Inflammatory macrophage (primary cell): ENCODE measurements at places on chromosomes 2 and 18.

GRCh38 chr18:35289727-35290093 is 319 bp downstream of the ZSCAN30 start:
- DNase-seq = peak; percentile 1

DNA sequence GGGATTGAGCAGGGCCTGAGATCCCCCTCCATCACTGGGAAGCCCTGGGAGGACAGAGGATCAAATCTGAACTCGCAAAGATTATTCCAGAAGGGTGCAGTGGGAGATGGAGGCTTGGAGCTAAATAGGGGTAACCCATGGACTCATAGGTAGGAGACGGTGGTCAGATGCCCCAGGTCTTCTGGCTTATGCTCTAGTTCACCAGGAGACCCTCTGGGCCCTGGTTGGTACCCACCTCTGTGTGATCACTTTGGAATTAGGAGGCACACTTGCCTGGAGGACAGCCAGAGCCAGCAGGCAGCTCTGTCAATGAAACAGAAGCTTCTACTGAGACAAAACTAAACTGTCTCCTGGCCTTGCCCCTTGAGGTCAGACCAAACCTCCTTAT is 110.6 kb downstream of the TGFA start:
- DNase-seq = no peak

- DNase-seq = no peak
These were observed 21.1 kb upstream of the NOSTRIN start for GRCh38 chr2:168781191-168781817.

DNA sequence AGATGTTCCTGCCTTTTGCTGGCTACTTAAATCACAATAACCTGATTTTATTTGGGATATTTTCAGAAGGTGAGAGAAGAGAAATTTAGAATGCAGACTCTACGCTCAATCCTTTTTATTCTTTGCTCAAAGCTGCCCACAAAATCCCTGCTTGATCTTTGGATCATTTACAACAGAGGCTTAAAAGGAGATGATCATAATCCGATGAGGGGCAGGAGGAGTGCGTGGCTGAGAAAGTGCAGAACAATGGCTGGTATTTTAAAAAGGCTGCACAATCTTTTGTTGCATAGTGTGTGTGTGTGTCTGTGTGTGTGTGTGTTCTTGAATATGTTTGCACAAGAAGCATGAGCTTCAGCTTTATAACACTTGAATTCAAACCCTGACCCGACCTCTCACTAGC is 256.3 kb upstream of the MYT1L start:
- no peak for DNase-seq

- no peak for DNase-seq
These were observed 44.2 kb upstream of the CDH7 start for GRCh38 chr18:65706646-65707045.

- DNase-seq = no peak
These were observed 52.2 kb upstream of the TSPYL6 start for GRCh38 chr2:54308186-54308585.

DNA sequence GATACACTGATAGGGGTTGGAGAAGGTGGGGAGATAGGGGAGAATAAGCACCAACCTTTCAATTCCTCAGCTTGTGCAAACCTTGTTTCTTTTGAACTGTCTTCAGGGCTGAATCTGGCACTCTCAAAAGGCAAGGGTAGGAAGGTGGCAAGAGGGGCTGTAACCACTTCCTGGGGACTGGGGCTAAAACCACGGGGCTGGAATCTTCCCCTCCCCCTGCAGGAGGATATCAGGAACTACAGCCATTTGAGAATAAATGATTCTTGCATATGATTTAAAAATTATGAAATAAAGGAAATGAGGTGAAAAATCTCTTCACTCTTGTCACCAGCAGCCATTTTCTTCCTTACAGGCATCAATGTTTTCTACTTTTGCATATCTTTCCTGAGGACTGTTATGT is 50.8 kb downstream of the ATOH8 start:
- DNase-seq = no peak

DNA sequence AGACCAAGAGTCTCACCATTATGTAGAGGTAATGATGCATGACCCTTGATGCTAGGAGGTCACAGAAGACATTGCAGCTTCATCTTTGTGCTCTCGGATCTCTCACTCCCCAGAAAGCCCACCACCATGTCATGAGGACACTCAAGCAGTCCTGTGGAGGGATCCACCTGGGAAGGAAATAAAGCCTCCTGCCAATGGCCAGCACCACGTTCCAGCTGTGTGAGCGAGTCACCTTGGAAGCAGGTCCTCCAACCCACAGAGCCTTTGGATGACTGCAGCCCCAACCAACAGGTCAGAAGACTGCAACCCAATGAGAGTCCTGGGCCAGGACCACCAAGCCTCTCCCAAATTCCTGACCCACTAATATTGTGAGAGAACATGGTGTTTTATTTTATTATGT is 38.4 kb downstream of the CYP26B1 start:
- no peak for DNase-seq

GRCh38 chr2:134361648-134362047 is 107.8 kb downstream of the MGAT5 start:
- DNase-seq = no peak

DNA sequence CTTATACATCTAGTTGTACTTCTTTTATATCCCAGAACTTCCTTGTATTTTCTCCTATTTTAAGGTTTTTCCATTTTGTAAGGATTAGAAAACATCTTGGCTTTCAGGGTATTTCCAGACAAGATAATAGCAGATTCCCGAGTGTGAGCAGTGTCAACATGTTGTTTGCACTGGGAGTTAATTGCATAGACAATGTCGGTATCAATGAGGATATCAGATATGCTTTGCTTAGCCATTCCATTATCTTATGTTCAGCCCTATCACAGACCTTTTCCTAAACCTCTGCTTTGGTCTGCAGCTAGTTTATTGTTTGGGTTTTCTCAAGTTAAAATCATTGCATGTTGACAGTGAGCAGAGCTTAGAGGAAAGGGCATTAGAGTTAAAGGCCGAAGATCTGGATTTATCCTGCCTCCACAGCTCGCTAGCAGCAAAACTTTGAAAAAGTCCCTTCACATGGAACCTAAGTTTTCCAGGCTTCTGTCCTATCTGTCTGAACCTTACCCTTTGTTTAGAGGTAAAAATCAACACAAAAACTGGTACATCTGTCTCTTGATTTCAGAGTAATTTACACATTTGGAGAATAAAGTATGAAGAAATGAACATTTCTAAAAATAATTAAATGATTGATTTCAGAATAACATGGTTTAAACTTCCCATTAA is 355.4 kb downstream of the KIAA1328 start:
- no peak for DNase-seq

GRCh38 chr2:111698743-111699554 is 185.0 kb downstream of the ANAPC1 start:
- peak; percentile 91 for DNase-seq

DNA sequence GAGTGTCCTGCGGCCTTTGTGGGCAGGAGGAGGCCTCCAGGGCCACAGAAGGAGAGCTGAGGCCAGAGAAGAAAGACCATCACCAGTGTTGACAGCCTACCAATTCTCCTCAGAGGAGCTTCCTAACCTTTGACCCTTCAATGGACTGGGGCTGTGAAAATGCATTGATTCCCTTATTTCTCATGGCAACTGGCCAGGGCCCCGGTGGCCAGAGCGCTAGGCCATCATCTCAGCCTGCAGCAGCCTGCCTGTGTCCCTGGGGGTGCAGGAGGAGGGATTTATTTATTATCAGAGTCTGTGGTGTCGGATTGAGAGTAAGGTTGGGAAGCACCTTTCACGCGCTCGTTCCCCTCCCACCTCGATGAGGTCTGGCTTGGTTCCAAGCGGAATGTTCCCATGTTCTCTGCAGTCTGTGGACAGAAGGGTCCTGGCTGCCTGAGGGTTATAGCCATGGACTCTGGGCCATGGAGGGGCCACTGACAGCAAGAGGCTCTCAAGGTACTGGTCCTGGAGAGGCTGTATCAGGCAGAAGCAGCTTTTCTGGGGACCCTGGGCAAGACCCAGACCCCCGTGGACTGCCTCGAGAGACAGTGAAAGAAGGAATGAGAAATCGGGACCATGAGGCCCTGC is 53.8 kb downstream of the CYP27C1 start:
- DNase-seq = no peak

DNA sequence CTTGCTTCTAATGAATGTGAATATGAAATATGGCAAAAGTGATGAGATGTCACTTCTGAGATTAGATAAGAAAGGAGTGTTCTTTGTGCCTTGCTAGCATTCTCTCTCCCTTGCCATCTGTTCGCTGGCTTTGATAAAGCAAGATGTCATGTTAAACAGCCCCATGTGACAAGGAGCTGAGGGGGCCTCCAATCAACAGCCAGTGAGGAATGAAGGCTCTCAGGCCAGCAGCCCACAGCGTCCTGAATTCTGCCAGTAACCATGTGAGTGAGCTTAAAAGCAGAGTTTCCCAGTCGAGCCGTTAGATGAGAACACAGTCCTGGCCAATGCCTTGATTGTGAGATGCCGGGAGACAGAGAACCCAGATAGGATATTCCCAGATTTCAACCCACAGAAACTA is 198.8 kb downstream of the IRS1 start:
- DNase-seq = no peak

DNA sequence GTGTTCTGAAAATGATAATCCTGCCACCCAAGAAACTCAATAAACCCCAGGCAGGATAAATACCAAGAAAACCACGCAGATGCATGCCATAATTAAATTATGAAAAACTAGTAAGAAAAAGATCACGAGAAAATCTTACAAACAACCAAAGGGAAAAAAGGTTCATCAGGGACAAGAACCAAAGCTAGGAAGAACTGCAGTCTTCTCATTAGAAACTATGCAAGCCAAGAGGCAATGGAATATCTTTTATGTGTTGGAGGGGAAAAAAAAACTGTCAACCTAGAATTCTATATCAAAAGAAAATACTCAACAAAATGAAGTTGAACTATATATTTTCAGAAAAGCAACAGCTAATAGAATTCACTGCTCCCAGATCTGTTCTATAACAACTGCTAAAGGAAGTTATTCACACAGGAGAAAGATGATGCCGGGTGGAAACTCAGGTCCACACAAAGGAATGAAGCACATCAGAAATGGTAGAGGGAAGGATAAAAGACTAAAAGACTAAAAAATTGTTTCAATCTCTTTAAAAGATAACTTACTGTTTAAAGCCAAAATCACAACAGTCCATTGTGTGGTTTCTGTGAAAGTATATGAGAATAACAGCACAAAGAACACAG is 55.0 kb downstream of the NDUFA10 start:
- no peak for DNase-seq

GRCh38 chr2:235146206-235146605 is 194.4 kb downstream of the SH3BP4 start:
- DNase-seq = no peak

- DNase-seq = no peak
These were observed 18.8 kb upstream of the RHOB start for GRCh38 chr2:20427931-20428526.

DNA sequence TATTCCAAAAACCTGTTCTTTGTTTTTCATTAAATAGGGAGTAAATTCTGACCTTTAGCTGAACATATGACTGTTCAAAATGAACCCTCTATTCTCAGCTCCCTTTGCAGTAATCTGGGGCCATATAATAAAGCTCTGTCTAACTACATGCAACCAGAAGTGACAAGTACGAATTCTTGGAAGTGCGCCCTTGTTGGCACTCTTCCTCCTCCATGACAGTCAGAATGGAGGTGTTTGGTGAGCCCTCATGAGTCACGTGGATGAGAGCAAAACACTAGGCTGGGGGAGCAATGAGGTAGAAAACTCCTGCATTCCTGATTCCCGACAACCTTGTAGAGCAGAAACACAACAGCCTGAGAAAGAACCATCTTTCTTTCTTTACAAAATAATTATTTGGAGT is 552.9 kb downstream of the FBXO15 start:
- DNase-seq = no peak

DNA sequence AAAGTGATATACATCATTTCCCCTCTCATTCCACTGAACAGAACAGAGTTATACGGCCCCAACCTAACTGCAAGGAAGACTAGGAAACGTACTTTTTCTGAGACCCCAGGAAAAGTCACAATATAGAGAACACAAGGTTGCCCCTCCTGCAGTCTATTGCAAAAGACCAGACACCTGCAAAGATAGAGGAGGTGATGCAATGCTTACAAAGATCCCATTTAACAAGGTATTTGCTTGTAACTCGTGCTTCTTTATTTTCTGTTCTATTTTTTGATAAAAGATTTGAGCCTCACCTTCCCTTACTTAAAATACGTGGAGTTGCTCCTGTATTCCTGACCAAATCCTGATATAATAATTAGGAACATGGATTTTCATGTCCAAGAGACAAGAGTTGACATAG is 793.0 kb upstream of the ID2 start:
- no peak for DNase-seq

GRCh38 chr2:172914341-172915008 is 161.2 kb upstream of the MAP3K20 start:
- no peak for DNase-seq

DNA sequence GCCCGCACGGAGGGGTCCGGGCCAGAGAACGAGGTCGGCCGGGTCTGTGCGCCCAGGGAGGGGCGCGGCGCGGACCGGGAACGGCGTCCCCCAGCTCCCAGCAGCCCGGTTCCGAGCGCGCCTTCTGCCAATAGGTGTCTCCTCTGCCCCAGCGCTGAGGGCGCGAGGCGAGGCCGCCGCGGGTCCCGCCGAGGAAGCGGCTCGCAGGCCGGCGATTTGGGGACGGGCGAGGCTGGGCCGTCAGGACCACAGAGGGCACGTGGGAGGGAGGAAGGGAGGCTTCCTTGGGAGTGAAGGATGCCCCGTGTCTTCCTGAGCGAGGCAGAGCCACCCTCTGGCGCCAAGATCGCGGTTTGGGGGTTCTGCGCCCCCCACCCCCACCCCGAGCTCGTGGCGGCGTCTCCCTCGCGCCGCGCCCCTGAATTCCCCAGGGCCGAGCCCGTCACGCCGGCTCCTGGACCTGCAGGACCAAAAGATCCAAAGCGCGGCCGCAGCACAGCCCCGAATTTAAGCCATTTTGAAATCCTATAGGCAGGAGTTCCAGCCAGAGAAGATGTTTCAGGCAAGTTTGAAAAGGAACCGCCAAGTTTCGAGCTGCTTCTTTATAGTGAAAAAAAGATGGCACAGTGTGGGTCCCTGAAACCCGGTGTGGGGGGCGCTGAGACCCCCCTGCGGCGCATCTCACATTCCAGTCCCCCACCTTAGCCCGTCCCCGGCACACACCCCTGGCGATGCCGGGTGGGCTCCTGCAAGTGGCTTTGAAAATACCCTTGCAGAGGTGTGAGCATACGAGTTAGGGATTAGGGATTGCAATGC is 909 bp downstream of the NFATC1 start:
- peak; percentile 43 for DNase-seq

- DNase-seq = no peak
These were observed 639.9 kb downstream of the DCC start for GRCh38 chr18:52979892-52980291.

DNA sequence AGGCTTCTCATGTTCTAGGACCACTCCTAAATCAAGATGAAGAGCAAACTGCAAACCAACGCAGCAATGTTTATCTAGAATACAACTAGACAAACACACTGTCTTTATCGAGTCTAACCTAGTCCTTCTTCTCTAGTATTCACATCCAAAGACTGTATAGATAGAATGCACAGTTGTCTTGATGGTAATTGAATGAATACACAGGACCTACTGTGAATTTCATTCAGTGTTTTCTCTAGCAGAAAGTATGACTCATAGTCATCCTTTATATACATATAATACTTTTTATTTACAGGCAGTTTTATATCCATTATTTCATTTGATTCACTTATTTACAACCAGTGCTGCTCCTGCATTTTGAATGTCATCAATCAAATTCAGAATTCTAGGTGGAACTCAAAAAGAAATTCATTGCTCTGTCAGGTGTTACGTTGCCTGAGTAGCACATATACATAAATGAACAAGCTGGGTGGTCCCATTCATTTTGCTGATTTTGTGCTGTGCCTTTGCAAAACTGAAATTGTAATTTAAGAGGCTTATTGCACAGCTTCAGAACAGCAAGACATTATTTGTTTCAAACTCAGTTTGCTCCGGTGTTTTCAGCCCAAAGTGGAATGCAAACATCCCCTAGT is 374.8 kb downstream of the EPHA4 start:
- DNase-seq = no peak
